ENCODE measurements at places on chromosomes 5 and 9. TPM values are rescaled to one million over a fixed set of nuclear protein-coding genes. Genes with fewer than 3 reads are reported as not detected.

Gene ISL1
- not detected for total RNA-seq

GRCh38 chr5:107604146-107604910 is 66.4 kb downstream of the EFNA5 start:
- no peak for DNase-seq
- H3K27me3 ChIP-seq: no peaks in the 10 kb centered on the region
- H3K4me1 ChIP-seq: peaks cover 84% of the 10 kb centered on the region
- no peak overlapping the region for H3K27ac ChIP-seq

Gene RNF183
- 0.09 TPM for total RNA-seq

DNA sequence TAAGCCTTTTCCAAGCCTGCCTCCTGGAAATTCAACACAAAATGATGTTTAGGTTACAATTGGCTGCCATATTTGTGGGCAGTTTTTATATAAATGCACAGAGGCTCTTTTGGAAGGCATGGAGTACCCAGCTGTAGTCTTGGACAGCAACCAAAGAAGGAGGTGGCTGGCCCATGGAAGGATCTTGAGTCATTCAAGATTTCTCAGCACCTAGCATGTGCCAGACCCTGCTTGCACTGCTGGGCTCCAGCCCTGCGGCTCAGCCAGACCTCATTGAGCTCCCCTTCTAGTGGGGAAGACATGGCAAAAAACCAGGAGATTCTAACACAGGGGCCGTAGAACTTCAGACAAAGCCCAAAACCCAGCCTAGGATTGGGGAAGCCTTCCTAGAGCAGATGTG is 22.1 kb downstream of the JADE2 start:
- no peak overlapping the region for H3K27ac ChIP-seq
- H3K36me3 ChIP-seq: no peaks in the 10 kb centered on the region
- no peaks in the 10 kb centered on the region for H3K27me3 ChIP-seq
- no peak overlapping the region for H3K4me3 ChIP-seq

DNA sequence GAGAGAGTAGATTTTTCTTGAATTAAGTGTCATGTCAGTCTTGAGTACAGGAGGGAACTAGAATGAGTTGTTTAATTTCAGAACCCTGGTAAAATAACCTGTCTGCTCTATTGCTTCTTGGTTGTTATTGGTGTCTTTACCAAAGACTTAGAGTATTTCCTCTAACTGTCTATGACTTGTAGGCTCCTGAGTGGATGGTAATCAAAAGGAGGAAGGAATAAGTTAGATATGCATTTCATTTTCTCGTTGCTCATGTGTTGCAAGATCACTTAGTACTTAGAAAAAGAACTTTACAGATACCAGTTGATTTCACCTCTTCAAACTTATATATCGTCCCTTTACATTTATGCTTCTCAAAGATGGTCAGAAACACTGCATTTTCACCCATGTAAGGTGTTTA is 31.1 kb downstream of the UHRF2 start:
- no peaks in the 10 kb centered on the region for H3K27me3 ChIP-seq
- H3K4me3 ChIP-seq: no peak overlapping the region
- no peaks in the 10 kb centered on the region for H3K36me3 ChIP-seq
- no peak for DNase-seq
- H3K27ac ChIP-seq: no peak overlapping the region

Gene RABL6
- total RNA-seq: 71.2 TPM

- peak overlapping the region; percentile 60 for H3K4me3 ChIP-seq
- DNase-seq: no peak
Observed at GRCh38 chr9:129383019-129383560, 205.0 kb upstream of the IER5L start.
